ENCODE measurements at places on chromosomes 2 and 18.

GRCh38 chr2:165864296-165864695 is 70.2 kb upstream of the GALNT3 start:
- DNase-seq: no peak

DNA sequence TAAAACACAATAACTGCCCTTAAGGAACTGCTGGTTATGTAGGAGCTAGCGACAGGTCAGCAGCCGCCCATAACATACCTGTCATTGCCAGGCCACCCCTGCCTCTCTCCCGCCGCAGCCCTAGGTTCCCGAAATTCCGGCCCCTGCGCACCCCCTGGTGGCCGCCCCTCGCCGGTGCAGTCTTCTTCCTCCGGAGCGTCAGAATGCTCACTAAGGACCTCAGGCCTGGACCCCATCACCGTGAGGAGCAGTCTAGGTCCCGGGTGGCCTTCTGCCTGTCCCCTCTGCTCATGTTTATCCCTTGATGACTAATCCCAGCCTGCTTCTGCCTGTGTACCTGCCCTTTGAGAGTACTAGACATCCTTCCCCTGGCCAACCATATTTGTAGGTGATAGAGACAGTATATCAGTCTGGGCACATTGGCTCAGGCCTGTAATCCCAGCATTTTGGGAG is 115.7 kb upstream of the SLC1A4 start:
- no peak for DNase-seq

DNA sequence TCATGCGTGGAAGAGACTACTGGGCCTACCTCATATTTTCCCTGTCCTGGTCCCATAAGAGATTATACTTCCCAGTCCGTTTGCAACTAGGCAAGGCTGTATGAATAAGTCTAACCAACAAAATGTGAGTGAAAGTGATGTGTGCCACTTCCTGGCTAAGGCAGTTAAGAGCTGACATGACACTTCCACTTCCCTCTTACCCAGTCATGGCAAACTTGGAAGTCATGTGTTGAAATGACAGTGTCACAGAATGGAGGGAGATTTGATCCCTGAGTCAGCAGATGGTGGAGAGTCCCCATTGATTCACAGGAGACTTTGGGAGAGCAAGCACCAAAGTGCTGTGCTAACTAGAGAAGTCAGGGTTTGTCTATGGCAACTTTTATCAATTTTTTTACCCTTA is 36.4 kb downstream of the TACR1 start:
- no peak for DNase-seq

DNA sequence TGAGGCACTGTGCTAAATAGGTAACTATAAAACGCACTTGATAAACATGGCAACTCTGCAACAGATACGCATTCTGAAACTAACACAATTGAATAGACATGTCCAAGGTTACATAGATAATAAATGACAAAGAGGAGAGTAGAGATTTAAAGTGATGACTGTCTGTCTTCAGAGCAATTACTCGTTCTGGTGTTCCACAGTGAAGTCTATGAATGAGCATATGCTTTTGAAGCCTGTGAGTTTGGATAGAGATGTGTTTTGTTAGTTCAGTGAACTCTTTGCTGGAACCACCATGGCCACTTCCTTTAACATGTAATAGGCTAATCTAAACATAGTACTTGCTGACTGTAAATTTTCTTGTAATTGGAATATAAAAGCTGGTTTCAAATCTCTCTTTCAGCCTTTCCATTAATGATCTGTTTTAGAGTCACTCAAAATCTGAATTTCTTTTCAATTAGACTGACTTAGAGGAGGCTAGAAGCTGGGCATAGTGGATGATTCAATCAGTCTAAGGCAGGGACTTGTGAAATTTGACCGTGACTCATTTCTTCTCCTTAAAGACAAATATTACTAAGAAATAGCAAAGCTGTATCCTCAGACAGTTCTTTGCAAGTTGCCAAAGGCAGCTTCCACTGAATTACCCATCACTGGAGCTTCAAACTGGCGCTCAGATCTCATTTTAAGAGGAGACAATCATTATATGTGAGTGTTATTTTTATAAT is 1130.1 kb upstream of the CELF4 start:
- DNase-seq: peak; percentile 0

GRCh38 chr2:72864500-72864899 is 22.7 kb upstream of the SPR start:
- peak; percentile 80 for DNase-seq

- DNase-seq: peak; percentile 47
These were observed 854 bp downstream of the GPR155 start for GRCh38 chr2:174485788-174486562.

GRCh38 chr2:136373841-136374240 is 255.9 kb upstream of the CXCR4 start:
- DNase-seq: no peak

- no peak for DNase-seq
These were observed 19.4 kb upstream of the RNF138 start for GRCh38 chr18:32072321-32072720.

- peak; percentile 82 for DNase-seq
These were observed 50.6 kb downstream of the MAPRE2 start for GRCh38 chr18:35091841-35092240.

DNA sequence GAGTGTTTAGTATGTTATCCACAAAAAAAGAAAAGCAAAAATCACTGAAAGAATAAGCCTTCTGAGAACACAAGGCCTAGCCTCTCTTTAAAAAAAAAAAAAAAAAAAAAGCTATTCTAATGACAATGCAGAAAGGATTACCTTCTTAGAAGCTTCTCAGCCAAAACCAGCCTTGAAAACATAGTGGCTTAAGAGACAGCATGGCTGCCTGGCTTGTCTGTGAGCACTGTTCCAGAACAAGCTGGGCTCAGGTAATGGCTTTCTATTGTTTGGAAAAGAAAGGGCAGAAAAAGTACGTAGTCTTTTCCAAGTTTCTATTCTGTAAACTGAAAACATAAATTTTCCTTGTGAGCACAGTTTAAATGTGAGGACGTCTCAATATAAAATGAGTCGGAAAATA is 119.5 kb downstream of the MAP3K20 start:
- no peak for DNase-seq

DNA sequence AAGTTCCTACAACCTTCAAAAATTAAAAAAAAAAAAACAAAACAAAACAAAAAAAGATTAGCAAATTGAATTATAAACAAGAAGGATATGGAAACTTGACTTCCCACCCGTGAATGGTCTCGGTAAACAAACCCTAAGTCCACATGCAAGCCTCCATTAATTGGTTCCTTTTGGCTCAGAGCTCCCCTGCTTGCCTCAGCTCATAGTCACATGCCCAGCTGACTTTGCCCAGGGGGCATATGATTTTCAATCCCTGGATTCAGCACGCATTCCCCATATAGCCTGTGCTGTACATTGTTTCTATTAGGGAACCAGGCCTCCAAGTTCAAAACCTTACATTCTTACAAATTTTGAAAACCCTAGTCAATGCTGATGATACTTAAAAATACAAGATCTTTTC is 95.0 kb downstream of the PID1 start:
- no peak for DNase-seq

DNA sequence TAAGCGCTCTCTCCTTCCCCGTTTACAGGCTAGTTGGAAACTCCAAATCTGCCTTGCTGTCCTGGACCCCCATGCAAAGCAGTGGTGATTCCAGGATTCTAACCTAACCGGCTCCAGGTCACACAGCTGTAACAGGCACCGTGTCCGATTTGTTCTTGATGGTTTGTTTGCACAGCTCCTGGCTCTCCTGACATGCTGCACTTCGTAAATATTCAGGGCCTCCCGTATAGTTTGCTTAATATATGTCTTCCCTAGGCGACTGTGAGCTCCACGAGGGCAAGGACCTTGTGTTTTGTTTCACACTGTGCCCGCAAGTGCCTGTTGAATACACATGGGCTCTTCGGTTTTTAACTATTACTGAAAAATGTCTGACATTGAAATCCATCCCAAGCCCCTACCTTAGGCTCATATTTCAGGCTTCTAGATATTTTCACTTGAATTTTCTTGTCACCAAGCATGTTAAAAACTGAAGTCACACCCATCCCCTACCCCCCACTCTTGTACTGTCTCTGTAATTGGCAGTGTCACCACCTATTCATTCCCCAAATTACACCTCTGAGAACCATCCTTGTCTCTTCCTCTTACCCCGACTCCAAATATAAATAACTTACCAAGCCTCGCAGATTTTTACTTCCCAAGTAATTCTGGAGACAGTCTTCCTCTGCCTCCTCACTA is 1.0 kb upstream of the PUM2 start:
- no peak for DNase-seq

DNA sequence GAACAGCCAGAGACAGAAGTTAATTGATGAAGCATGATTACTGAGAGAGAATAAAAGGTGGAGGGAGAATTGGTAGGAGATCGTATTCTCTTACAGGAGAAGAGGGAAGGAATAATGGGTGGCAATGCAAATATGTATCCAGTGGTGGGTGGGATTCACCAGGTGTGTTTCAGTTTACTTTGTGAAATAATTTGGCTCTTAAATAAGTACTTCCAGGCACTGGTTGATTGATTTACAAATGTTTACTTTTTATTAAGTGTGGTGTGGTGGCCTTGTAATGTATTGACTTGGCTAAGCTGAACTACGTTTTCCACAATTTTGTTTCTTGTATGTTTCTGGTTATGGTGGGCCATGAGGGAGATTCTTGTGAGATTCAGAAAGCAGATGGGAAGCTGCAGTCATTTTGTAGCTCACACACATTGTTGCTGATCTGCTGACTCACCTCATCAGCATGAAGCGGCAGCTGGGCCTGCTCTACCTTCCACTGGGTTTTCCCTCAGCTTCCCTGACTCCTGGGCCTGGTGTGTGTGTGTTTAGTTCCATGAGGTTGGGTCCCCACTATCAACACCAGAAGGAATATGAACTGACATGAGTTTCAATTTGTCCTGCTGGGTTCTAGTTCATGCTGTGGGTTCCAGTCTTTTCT is 32.6 kb downstream of the MYL12B start:
- peak; percentile 40 for DNase-seq

GRCh38 chr2:84786601-84787000 is 94.3 kb downstream of the TRABD2A start:
- no peak for DNase-seq

GRCh38 chr2:15729709-15730544 is 138.3 kb downstream of the DDX1 start:
- peak; percentile 30 for DNase-seq

GRCh38 chr2:182503886-182504285 is 77.0 kb upstream of the PDE1A start:
- peak; percentile 75 for DNase-seq

- peak; percentile 98 for DNase-seq
These were observed 124.2 kb upstream of the ZNF516 start for GRCh38 chr18:76619261-76619620.

DNA sequence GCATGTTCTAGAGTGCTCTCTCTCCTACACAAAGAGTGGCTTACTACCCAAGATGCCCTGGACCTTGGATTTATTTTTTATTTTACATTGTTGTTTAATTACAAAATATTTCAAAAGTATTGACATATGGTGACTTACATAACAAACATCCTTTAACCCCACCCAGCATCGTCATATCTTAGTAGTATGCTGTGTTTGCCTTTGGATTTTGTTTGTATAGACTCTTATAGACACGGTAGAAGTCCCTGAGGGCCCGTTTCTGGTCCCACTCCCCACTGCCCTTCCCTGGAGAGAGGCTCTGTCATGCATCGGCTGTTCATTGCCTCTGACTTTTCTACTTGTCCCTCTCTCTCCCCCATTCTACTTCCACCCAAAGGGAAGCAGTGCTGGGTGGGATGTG is 112.0 kb downstream of the ZBTB7C start:
- DNase-seq: no peak

DNA sequence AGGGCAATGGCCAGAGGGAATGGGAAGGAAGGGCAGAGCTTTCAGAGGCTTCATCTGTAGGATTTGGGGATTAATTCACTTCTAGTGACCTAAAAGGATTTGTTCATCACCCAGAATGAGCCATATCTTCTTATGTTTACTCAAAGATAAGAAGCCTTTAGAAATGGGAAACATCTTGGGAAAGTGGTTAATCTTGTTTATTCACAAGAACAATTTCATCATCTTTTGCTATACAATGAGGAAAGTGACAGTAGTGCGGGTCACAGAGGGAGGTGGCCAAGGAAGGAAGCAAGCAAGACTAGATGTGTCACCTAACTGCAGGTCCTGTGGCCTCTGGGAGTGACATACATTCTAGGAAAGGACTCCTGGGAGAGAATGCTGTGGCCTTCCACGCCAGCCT is 140.4 kb upstream of the ALPP start:
- peak; percentile 68 for DNase-seq

GRCh38 chr2:217795706-217796465 is 206.9 kb downstream of the TNS1 start:
- no peak for DNase-seq

GRCh38 chr2:7016148-7016547 is 98.9 kb downstream of the RNF144A start:
- no peak for DNase-seq

- no peak for DNase-seq
These were observed 106.3 kb downstream of the ANTXR1 start for GRCh38 chr2:69119104-69119894.

- no peak for DNase-seq
These were observed 124.2 kb upstream of the REV1 start for GRCh38 chr2:99613980-99614379.

DNA sequence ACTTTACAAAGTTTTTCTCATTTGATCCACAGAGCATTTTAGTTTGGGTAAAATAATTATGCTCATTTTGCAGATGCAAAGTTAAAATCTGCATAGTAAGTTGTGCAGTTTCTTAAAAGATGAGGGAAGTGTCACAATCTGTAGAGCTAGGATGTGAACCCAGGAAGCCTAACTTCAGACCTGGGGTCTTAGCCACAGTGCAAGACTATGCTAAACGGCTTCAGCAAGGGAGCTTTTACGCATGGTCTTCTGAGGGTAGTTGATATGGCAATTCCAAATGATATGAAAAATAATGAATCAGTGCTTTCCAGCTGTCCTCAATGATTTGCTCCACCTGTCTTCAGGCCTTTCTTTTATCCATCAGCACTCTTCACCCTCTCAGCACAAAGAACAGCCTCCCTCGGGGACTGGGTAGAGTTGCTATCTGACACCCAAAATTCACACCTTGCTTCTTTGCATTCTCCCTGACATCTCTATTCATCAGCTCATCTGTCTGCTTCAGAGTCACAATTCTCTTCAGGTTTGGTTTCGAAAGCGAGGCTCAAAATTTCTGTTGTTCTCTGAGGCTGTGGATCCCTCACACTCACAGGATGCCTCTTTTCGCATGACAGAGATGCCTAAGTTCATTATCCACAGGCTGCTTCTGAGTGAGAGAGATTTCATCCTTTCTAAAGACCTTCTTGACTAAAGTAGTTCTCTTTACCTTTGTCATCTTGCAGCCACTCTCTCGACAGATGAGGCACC is 302.5 kb downstream of the NRXN1 start:
- no peak for DNase-seq

Measured in amniotic epithelial cell (primary cell).